Stimulated activated naive B cell treated with anti-CD40 and anti-IgM and Interleukin-4, amounts not matched to agents 10 μg/mL and 1 μg/mL and 100 μg/mL, for 72 hours (primary cell): ENCODE measurements at places on chromosomes 3 and 15.

DNA sequence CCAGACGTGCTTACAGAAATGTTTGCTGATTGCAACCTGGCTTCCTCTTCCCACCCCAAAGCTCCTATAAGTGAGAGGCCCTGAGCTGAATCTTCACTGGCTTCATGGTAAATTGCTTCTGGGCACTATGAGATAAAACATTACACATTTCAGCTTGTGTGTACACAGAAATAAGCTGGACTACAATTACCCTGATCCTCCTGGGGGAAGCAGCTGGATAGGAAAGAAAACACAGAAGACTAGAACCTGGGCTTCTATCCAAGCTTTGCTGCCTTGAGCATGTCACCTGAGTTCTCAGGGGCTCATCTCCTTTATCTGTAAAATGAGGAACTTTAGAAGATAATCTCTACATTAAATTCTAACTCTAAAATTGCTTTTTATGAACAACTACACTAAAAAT lies 40.3 kb downstream of the THBS1 start:
- H3K36me3 ChIP-seq: no peaks in the 10 kb centered on the region
- no peak overlapping the region for H3K4me3 ChIP-seq
- peaks cover 25% of the 10 kb centered on the region for H3K4me1 ChIP-seq
- no peak overlapping the region for H3K27ac ChIP-seq
- no peak for DNase-seq

DNA sequence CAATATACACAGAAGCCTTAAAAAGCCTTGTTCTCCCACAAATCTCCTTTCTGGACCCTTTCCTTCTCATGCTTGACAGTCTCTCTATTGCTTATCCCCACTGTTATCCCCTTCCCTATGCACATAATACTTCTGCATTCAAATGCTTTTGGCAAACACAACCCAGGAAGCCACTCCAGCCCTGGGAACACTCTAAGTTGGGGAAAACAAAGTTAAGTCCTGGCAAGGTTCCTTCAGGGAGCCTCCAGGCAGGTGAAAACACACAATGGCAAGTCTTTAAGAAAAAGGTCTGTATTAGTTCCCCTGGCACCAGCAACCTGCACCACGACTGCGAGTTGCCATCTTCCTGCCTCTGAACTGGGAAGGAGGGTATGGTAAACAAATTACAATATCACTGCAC lies 19.7 kb upstream of the GANC start:
- H3K36me3 ChIP-seq: peaks cover 56% of the 10 kb centered on the region
- H3K4me1 ChIP-seq: peaks cover 11% of the 10 kb centered on the region
- DNase-seq: no peak
- no peaks in the 10 kb centered on the region for H3K27me3 ChIP-seq
- no peak overlapping the region for H3K4me3 ChIP-seq
- no peak overlapping the region for H3K27ac ChIP-seq

GRCh38 chr3:143389388-143389787 lies 269.8 kb downstream of the CHST2 start:
- no peak for DNase-seq
- no peaks in the 10 kb centered on the region for H3K27me3 ChIP-seq
- no peak overlapping the region for H3K27ac ChIP-seq
- peaks cover 25% of the 10 kb centered on the region for H3K36me3 ChIP-seq
- no peak overlapping the region for H3K4me3 ChIP-seq
- peaks cover 2% of the 10 kb centered on the region for H3K4me1 ChIP-seq

DNA sequence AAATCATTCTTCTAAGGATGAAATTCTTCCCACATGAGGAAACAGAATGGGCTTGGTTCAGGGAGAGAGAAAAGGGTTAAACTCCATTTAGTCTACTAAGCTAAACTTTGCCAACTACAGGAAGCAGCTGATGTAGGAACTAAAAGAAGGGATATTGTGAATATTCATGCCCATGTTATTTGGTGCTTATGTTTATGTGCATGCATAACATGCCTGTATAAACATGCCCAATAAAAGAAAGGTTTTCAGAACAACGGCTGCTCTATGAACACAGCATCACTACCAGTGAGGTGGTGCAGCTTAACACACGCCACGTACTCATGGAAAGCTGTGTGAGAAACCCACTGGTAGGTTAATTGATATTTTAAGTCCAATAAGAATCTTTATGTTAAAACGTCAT lies 59.4 kb upstream of the VGLL4 start:
- no peak overlapping the region for H3K27ac ChIP-seq
- no peaks in the 10 kb centered on the region for H3K4me1 ChIP-seq
- H3K27me3 ChIP-seq: peaks cover 6% of the 10 kb centered on the region
- H3K4me3 ChIP-seq: no peak overlapping the region

GRCh38 chr3:179969525-179969924 lies 67.2 kb downstream of the PEX5L start:
- H3K36me3 ChIP-seq: no peaks in the 10 kb centered on the region
- H3K27ac ChIP-seq: no peak overlapping the region
- no peak for DNase-seq
- peaks cover 22% of the 10 kb centered on the region for H3K27me3 ChIP-seq
- no peak overlapping the region for H3K4me3 ChIP-seq

DNA sequence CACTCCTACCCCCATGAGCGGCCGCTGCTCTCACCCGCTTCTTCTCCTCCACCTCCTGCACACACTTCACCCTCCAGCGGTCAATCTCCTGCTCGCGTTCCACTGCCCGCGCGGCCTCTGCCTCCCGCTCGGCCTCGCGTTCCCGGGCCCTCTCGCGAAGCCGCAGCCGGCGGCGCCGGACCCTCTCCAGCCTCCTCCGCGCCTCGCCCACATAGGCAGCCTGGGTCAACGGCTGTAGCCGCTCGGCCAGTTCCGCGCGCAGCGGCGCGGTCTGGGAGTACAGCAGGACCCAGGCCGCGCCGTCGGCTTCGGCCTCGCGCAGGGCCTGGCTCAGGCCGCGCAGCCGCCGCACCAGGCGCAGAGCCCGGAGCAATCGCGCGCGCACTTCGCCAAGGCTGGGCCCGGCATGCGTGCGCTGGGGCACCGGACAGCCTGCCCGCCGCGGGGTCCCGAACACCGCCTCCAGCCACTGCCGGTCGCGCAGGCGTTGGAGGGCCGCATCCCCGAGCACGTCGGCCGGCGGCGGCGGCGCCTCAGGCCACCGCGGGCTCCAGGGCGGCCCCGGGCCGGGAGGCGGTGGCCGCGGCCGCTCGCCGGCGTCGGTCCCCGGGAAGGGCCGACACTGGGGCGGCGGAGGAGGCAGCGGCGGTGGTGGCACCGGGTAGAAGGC lies 595 bp downstream of the PDCD7 start:
- H3K4me1 ChIP-seq: peaks cover 17% of the 10 kb centered on the region
- peaks cover 26% of the 10 kb centered on the region for H3K36me3 ChIP-seq
- DNase-seq: peak; percentile 19

DNA sequence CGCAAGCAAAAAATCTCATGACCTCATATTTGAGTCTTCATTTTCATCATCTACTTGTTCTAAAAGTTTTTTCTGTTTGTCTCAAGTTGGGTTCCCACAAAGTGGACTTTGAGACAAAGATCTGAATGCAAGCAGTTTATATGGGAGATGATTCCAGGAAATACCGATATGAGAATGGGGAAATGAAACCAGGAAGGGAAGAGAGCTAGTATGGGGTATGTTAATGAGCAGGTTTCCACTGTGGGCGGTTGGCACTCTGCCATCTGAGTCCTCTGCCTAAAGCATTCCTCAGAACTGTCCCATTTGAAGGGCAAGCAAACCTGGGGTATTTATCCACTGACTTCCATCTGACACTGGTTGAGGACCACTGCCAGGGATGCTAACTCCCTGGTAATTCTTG lies 8.8 kb downstream of the ADPRH start:
- peaks cover 67% of the 10 kb centered on the region for H3K4me1 ChIP-seq
- peak overlapping the region; percentile 80 for H3K27ac ChIP-seq
- peak; percentile 65 for DNase-seq

DNA sequence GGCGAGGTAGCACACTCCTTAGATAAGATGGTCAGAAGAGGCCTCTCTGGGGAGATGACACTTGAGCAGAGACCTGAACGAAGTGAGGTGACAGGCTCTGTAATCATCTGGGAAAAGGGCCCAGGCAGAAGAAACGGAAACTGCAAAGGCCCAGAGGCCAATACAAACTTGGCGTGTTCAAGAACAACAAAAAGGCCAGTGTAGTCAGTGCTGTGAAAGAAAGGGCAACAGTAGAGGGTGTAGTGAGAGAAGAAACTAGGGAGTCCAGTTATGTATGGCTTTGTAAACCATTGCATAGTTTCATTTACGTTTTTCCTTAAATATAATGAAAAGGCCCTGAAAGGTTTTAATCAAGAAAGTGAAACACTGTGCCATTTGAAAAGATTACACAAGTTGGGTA lies 31.8 kb downstream of the PLD1 start:
- no peaks in the 10 kb centered on the region for H3K27me3 ChIP-seq
- no peak overlapping the region for H3K4me3 ChIP-seq
- H3K27ac ChIP-seq: no peak overlapping the region
- no peaks in the 10 kb centered on the region for H3K4me1 ChIP-seq

GRCh38 chr3:4849136-4849535 lies 130.1 kb upstream of the BHLHE40 start:
- no peaks in the 10 kb centered on the region for H3K27me3 ChIP-seq
- H3K36me3 ChIP-seq: peaks cover 23% of the 10 kb centered on the region
- peak overlapping the region; percentile 98 for H3K27ac ChIP-seq
- no peak for DNase-seq
- H3K4me1 ChIP-seq: peaks cover 49% of the 10 kb centered on the region

- peak overlapping the region; percentile 88 for H3K27ac ChIP-seq
- H3K4me1 ChIP-seq: peaks cover 94% of the 10 kb centered on the region
- DNase-seq: peak; percentile 58
- H3K27me3 ChIP-seq: no peaks in the 10 kb centered on the region
- H3K4me3 ChIP-seq: no peak overlapping the region
- peaks cover 14% of the 10 kb centered on the region for H3K36me3 ChIP-seq
Observed at GRCh38 chr3:121995161-121996137, 26.6 kb downstream of the ILDR1 start.

- no peak overlapping the region for H3K27ac ChIP-seq
- H3K27me3 ChIP-seq: no peaks in the 10 kb centered on the region
- H3K36me3 ChIP-seq: peaks cover 39% of the 10 kb centered on the region
- H3K4me1 ChIP-seq: peaks cover 47% of the 10 kb centered on the region
- H3K4me3 ChIP-seq: peak overlapping the region; percentile 5
Observed at GRCh38 chr15:74631935-74632560, 16.4 kb downstream of the CLK3 start.

DNA sequence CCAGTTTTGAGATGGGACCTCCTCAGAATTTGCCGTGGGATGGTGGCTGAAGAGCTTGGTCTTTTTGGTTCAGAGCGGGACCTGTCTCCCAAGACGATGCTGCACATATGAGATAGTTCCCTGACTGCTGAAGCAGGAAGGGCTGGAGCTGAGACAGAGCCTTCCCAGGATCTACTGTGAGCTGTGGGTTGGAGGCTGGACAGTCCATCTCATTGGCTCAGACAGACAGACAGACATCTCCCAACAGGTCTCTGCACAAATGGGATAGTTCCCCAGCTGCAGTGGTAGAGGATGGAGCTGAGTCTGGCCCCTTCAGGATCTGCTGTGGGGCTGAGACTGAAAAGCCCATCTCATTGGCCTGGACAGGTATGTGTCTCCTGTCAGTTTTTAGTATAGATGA lies 1145.6 kb upstream of the CADM2 start:
- H3K4me1 ChIP-seq: no peaks in the 10 kb centered on the region
- DNase-seq: no peak
- H3K27me3 ChIP-seq: no peaks in the 10 kb centered on the region
- no peak overlapping the region for H3K27ac ChIP-seq
- no peaks in the 10 kb centered on the region for H3K36me3 ChIP-seq

DNA sequence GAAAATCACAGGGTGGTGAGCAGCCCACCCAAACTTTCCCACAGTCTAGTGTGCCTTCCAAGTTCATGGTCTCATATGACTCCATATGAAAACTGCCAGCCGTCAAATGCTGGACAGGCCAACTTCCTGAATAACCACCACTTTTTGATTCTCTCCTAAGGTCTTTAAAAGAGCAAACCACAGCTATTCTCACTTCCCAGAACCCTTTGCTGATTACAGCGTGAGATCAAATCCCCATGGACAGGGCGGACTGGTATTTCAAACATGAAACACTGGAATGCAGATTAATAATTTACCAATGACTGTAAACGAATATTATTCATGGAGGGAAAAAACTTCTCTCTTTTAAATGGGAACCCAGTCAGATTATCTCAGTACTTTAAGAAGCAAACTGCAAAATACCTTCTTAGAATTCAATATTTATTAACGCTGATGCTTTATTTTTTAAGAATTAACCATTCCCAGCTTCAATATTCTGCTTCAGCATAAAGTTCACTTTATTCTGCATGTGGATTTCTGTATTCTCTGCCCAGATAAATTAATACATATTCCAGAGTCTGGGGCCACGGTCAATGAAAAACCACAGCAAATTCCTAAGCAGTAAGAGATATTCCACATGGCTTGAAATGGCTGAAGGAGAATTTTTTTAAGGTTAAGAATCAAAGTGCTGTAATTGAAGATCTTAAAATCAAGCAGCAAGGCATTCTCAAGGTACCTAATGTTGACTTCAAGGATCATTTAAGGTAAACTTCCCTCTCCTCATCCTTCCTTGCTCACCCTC lies 42.9 kb downstream of the MYO1E start:
- peaks cover 24% of the 10 kb centered on the region for H3K36me3 ChIP-seq
- H3K4me3 ChIP-seq: peak overlapping the region; percentile 7
- peak; percentile 18 for DNase-seq
- peaks cover 85% of the 10 kb centered on the region for H3K4me1 ChIP-seq

DNA sequence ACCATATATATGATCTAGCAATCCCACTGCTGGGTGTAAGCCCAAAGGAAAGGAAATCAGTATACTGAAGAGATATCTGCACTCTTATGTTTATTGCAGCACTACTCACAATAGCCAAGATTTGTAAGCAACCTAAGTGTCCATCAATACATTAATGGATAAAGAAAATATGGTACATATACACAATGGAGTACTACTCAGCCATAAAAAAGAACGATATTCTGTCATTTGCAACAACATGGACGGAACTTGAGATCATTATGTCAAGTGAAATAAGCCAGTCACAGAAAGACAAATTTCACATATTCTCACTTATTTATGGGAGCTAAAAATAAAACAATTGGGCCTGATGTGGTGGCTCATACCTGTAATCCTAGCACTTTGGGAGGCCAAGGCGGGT lies 21.9 kb upstream of the ARNT2 start:
- H3K27ac ChIP-seq: no peak overlapping the region
- DNase-seq: no peak
- H3K36me3 ChIP-seq: no peaks in the 10 kb centered on the region
- peaks cover 38% of the 10 kb centered on the region for H3K27me3 ChIP-seq
